ENCODE measurements at places on chromosomes 1 and 21.

DNA sequence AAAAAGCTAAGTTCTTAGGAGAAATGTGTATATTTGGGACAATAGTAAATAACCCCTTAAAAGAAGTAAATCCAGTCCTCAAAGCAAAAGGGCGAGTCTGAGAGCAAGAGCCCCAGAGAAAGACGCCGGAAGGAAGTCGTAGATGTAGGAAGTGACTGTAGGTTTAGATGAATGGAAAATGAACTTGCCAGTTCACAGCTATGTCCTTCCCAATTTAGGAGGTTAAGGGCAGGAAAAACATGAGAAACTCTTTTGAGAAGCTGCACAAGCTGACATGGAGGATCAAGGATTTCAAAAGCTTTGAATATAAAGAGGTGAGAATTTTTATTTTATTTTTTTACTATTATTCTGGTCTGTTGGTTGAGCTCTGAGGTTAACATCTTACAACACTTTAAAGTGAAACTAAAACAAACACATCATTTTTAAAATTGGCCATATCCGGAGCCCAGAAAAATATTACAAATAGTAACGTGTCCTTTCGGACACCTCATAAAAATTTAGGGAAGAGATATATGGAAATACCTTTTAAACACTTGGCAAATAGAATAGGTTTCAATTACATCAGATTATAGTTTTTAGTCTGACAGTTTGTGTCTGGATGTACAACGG, 1178.6 kb downstream of the MRPL39 start:
- no peak for DNase-seq

GRCh38 chr1:245971711-245972085, 535.4 kb downstream of the SMYD3 start:
- no peak for DNase-seq

- no peak for DNase-seq
These were observed 35.1 kb downstream of the AK5 start for GRCh38 chr1:77316966-77317365.

DNA sequence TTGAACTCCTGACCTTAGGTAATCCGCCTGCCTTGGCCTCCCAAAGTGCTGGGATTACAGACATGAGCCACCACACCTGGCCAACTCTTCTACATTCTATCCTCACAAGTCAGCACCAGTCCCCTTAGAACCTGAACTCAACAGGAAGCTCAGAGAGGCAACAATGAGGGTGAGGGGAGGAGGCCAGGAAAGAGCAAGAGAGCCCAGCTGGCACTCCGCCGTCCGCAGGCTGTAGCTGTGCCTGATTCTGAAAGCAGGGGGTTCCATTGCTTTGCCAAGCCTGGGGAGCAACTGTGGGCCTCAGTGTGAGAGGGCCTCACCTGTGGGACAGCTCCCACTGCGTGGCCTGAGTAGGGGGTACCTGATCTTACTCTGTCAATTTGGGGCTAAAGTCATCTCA, 18.7 kb downstream of the STK40 start:
- no peak for DNase-seq

DNA sequence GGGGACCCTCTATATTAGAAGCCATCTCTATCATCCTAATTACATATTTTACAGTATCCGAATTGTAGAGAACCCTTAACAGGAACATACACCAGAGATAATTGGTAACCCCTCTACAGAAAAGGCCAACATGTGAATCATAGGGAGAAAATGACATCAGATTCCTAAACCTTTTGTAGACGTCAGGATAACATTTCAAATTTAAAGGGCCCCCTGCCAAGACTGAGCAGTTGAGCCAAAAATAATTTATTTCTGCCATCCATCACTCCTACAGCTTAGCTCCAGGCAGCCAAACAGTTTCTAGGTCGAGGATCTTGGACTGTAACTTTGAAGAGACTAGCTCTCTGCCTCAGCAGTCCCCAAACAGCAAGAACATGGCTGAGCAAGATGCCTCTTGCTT, 21.2 kb downstream of the ZNF697 start:
- no peak for DNase-seq

- no peak for DNase-seq
These were observed 8.9 kb upstream of the SLC25A33 start for GRCh38 chr1:9530320-9530719.

DNA sequence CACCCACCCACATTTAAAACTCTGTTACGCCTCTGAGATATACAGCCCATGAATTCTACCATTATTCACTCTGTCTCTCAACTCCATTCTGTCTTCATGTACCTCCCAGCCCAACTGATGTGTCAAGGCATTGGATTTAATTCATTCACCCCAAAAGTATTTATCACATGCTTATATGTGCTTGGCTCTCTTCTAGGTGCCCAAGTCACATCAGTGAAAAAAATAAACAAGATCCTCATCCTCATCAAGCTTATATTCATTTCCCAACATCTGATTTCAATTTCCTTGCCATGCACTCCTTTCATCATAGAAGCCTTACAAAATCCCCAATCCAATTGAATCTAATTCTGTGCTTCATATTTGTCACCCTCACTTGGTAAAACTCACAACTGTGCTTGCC, 967.6 kb downstream of the LTN1 start:
- DNase-seq = no peak

- DNase-seq = no peak
These were observed 47.4 kb upstream of the ACTRT2 start for GRCh38 chr1:2973601-2974593.
